Fibroblast of skin of scalp (primary cell): ENCODE measurements at places on chromosomes 11 and 22.

- DNase-seq = peak; percentile 72
Observed at GRCh38 chr11:88174709-88175568, at the start of gene RAB38. Gene RAB38, minus strand, starts transcription at chr11:88175443. Its CDS starts 59 bp downstream, at chr11:88175384.

DNA sequence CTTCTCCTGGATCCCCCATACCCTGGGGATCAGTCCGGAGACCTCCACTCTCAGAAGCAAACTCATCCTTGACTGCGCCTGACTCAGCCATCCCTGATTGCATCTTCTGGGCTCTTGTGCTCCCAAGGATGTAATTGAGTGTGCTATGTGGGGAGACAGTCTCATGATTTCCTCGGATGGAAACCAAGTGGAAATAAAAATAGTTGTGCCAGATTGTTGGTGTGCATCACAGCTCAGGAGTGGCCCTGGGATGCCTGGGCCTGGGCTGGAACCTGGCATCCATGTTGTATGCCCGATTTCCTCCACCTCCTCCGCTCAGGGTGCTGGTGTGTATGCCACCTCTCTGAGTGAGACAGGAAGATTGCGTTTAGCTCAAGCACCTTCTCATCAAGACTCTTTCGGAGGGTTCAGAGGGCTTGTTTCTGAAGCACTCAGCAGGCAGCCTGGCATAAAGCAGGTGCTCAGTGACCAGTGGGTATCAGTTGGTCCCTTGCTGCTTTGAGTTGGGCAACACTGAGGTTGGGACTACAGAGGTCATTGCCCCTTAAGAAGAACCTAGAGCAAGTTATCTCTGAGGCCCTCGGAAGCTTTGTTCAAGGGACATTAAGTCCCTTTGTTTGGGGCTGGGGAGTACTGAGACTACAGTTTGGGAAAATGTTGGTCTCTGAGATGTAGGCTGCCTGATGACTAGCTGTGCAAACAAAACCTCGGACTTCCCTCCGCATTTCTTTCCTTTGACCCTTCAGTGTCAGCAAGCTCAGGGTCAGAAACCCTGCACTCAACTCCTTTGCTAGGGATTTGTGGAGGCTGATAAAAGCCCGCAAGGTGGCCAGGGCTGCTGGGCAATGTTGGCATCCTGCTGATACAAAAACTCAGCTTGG lies 24.8 kb upstream of the MICAL2 start:
- peak; percentile 56 for DNase-seq

DNA sequence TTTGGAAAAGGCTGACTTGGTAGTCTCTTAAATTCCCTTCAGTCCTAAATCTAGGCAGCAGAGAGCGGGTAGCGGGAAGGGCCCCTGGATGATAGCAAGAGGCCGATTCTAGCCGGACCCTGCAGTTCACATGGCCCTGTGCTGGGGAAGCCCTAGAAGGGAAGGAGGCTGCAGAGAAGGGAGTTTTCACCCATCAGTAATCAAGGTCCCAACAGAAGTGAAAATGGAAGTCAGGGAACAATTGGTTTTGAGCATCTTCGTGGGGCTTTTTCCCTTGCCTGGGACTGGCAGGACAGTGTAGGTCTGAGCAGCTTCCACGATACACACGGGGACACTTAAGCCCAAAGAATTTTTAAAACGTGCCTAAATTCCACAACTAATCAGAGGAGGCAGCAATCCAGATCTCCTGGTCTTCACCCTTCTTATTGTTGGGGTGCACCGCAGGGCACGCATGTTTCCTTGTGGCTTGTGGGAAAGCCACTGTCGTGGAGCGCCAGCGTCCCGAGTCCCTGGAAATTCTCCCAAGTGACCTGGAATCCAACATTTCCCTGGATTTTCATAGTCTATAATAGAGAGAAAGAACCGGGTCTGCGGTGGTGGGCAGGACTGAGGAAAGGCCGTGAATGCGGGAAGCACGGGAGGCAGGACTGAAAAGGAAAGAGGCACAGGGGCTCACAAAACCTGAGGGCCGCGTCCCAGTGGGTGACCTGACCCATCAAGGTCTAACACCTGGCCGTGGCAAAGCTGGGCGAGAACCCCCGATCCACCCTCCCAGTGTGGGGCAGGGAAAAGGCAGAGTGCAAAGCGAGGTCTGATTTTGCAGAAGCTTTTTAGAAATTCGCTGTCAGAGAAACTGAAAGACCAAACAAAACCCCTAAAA lies 846 bp upstream of the OAF start:
- DNase-seq = no peak

DNA sequence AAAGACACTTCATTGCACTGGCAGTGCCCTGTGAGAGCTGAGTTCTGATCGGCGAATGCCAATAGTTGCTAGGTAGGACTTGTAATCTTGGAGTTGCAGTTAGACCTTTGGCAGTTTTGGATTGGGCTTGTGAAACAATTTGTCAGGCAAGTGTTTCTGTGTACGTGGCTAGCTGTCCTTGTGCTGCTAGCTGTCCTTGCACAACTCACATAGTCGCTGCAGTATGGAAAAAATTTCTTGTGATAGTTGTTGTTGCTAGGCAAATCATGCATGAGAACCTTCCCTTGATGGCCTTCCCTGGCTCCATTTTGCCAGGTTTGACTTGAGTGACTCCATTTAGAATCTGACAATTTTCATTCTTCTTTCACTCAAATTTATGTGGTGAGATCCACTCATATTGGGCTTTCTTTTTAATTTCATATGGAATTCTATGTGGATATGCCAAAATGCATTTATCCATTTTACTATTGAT lies 140.7 kb downstream of the APIP start:
- no peak for DNase-seq
